ENCODE measurements at places on chromosomes 6 and 20.

DNA sequence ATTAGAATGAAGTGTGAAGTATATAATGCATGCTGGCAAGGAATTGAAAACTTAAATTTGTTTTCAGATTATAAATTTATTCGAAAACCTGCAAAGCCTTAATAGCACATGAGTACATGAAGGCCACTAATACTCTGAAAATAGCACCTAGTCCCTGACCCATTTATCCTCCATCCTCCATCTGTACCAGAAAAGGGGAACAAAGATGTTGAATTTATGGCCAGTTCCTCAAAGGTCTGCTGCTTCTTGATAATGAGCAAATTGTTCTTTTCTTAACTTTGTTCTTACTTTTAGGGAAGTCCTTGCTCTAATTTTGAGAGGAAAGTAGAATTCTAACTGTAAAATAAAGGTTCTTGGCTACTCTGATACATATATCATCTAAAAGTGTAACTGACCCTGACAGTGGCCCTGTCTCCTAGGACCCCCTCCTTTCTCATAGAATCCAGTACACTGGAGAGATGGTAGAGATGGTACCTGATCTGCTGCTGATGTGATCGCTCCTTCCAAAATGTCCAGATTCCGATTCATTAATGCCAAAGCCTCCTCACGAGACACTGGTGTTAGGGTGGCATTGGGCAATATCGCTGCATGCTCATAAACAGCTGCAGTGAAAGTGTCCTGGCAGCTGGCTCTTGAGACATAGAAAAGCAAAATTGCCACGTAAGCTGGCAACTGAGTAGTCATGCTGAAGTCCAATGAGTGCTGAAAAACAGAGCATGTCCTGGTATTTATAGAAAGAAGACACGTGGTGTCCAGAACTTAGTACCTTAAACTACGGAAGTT, at the start of gene VNN1:
Gene VNN1 (minus strand): TSS at position 704 of the 783 bp plus-strand sequence. CDS start 20 bp downstream, at position 684.
- H3K27me3 ChIP-seq, result no peaks in the 10 kb centered on the region
- H3K36me3 ChIP-seq, result no peaks in the 10 kb centered on the region
- no peaks in the 10 kb centered on the region for H3K4me1 ChIP-seq
- DNase-seq, result peak; percentile 22
- no peak within 1 kb of the TSS for H3K27ac ChIP-seq

DNA sequence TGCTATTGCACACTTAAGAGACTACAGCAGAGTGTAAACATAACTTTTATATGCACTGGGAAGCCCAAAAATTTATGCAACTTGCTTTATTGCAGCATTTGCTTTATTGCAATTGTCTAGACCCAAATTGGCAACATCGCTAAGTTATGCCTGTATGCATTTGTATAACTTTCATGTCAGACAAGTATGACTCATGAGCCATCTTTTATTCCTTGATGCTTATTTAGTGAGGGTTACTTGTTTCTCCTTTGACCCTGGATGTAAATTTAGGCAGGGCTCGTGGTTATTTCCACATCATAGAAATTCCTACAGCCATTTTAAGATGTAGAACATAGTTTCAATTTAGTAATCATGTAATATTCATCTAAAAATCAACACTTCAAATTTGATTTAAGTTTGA, 130.3 kb upstream of the LY86 start:
- H3K4me1 ChIP-seq, result no peaks in the 10 kb centered on the region
- H3K4me3 ChIP-seq, result no peak overlapping the region
- no peak for DNase-seq

DNA sequence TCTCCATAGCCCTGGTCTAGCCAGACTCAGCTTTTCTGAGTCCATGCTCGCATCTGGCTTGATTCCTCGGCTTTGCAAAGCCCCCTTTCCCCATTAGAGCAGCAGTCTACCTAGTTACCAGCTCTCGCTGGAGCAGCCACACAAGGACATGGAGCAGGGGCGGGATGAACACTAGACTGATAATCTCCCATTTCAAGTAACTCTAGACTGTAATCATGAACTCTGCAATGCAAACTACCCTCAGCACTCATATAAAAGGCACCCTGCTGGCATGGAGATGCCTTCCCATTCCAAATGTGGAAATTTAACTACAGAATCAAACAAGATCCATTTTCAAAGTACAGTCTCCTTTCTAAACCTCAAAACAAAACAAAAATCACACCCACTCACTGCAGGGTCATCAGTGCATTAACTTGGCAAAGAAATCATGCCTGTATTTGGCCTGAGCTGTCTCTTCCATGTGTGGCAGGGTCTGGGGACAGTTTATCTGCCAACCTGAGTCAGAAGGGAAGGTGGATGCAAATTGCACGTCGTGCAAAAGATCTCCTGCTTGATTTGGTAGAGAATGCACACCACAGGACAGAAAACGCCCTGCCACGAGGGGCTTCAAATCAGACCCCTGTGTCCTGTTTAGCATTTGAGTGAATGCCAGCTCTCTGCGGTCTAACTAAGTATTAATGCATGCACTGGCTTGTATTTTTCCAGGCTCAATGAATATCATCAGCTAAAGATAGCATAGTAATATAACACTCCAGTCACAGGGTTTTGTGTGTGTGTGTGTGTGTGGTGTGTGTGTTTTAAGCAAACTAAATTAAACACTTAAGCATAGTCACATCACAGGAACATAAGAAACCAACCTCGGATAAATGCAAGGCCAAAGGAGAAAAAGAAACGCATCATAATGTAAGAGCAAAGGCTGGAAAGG, 85.3 kb downstream of the MYLK4 start:
- no peak for DNase-seq
- H3K4me1 ChIP-seq, result no peaks in the 10 kb centered on the region
- no peaks in the 10 kb centered on the region for H3K27me3 ChIP-seq

DNA sequence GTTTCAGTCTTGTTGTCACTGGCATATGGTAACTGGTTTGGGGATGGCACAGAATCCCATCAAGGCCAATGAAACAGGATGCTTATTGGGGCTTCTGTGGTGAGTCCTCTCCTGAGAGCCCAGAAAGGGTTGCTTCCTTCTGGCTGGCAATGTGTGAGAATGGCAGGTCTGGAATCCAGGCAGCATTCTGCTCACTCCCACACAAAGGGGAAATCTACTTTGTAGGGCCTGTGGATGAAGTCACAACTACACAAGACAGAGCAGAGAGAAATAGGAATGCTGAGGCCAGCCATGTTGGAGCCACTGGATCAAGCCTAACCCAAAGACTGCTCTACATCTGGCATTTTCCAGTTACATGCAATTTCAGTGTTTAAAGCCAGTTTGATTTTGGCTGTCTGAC, 15.7 kb downstream of the PLAGL2 start:
- no peak for DNase-seq
- no peak overlapping the region for H3K4me3 ChIP-seq
- H3K27me3 ChIP-seq, result no peaks in the 10 kb centered on the region

DNA sequence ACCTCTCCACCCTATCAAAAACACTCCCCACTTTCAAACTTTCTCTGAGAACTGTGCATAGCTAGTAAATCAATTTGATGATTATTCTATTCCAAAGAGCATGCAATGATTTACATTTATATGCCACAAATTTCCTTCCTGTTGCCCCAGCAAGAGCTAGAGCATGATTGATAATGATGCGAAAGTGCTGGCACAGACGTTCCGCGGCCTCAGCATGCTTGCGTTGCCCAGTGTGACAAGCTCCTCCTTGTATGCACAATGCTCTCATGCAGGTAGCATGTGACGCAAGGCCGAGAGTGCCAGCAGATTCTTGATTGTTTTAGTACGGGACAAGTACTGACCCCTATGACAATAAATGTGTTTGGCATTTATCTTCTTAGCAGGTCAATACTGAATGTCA, 696.3 kb upstream of the SLC35B3 start:
- H3K4me1 ChIP-seq, result no peaks in the 10 kb centered on the region
- no peaks in the 10 kb centered on the region for H3K36me3 ChIP-seq
- no peak overlapping the region for H3K27ac ChIP-seq
- no peak overlapping the region for H3K4me3 ChIP-seq
- H3K27me3 ChIP-seq, result no peaks in the 10 kb centered on the region

- peaks cover 31% of the 10 kb centered on the region for H3K4me1 ChIP-seq
- no peak overlapping the region for H3K4me3 ChIP-seq
- H3K36me3 ChIP-seq, result no peaks in the 10 kb centered on the region
- no peaks in the 10 kb centered on the region for H3K27me3 ChIP-seq
- DNase-seq, result no peak
Observed at GRCh38 chr20:51452091-51452613, 90.4 kb downstream of the NFATC2 start.

- H3K36me3 ChIP-seq, result no peaks in the 10 kb centered on the region
- no peak for DNase-seq
- no peak overlapping the region for H3K4me3 ChIP-seq
- no peaks in the 10 kb centered on the region for H3K27me3 ChIP-seq
Observed at GRCh38 chr20:48706116-48706656, 121.6 kb downstream of the PREX1 start.

GRCh38 chr6:129320892-129321291, 389.1 kb downstream of the ARHGAP18 start:
- no peak overlapping the region for H3K27ac ChIP-seq
- H3K4me1 ChIP-seq, result no peaks in the 10 kb centered on the region
- H3K27me3 ChIP-seq, result no peaks in the 10 kb centered on the region
- H3K4me3 ChIP-seq, result no peak overlapping the region
- no peak for DNase-seq

GRCh38 chr6:10884245-10884972, 2.4 kb upstream of the SYCP2L start:
- H3K4me3 ChIP-seq, result no peak overlapping the region
- peaks cover 28% of the 10 kb centered on the region for H3K27me3 ChIP-seq

GRCh38 chr6:97456070-97456469, 173.1 kb upstream of the MMS22L start:
- no peak for DNase-seq
- H3K4me1 ChIP-seq, result no peaks in the 10 kb centered on the region

- no peak overlapping the region for H3K27ac ChIP-seq
- no peaks in the 10 kb centered on the region for H3K27me3 ChIP-seq
- H3K4me3 ChIP-seq, result no peak overlapping the region
- DNase-seq, result no peak
Observed at GRCh38 chr6:156953127-156953478, 175.9 kb downstream of the ARID1B start.

DNA sequence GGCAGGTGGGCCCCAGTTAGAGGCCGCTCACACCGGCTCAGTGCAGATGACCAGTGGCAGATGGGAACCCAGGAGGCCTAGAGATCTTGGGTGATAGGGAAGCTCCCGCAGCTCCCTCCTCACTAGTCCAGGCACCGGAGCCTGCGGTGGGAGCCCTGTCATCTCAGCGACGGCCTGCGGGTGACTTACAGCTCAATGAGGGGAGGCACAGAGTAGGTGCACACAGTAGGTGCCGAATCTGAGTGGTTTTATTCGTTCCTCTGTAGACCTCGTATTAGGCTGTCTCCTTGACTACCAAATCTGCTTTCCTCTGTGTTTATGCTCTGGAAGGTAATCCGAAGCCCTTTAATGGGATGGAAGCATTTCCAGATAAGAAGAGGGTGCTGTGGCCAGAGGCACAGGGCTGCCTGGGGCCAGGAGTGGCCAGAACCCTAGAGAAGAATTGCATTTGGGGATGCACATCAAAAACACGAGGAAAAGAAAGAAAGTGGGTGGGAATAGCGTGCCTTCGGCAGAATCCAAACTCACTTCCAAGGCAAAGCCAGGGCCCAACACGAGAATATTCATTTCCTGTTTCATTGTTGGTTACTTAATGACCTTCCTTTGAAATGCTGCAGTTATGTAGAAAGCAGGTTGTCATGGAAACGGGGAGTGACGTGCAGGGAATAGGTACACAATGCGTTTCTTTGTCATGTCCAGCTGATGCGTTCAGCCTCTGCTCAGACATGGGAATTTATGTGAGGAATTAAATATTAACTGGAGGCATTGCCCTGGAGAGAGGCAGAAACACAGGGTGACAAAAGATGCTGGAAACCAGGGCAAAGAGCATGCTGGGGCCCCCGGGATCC, 24.7 kb downstream of the MYT1 start:
- H3K27ac ChIP-seq, result no peak overlapping the region
- H3K27me3 ChIP-seq, result no peaks in the 10 kb centered on the region

- no peak overlapping the region for H3K4me3 ChIP-seq
- H3K27ac ChIP-seq, result no peak overlapping the region
Observed at GRCh38 chr6:57303931-57304681, 13.3 kb upstream of the PRIM2 start.

GRCh38 chr20:54176610-54177009, 2.8 kb upstream of the CYP24A1 start:
- H3K4me3 ChIP-seq, result no peak overlapping the region
- H3K4me1 ChIP-seq, result peaks cover 3% of the 10 kb centered on the region
- H3K27me3 ChIP-seq, result no peaks in the 10 kb centered on the region
- H3K36me3 ChIP-seq, result no peaks in the 10 kb centered on the region
- H3K27ac ChIP-seq, result no peak overlapping the region
- no peak for DNase-seq

GRCh38 chr20:35988910-35989463, 20.6 kb downstream of the CNBD2 start:
- no peak overlapping the region for H3K27ac ChIP-seq
- no peaks in the 10 kb centered on the region for H3K4me1 ChIP-seq
- no peak overlapping the region for H3K4me3 ChIP-seq

GRCh38 chr6:14001329-14002012, 76.7 kb downstream of the RNF182 start:
- no peak overlapping the region for H3K4me3 ChIP-seq
- no peaks in the 10 kb centered on the region for H3K36me3 ChIP-seq
- H3K27me3 ChIP-seq, result no peaks in the 10 kb centered on the region
- H3K27ac ChIP-seq, result no peak overlapping the region

GRCh38 chr6:104573350-104573749, 286.4 kb downstream of the HACE1 start:
- H3K27me3 ChIP-seq, result no peaks in the 10 kb centered on the region
- H3K36me3 ChIP-seq, result no peaks in the 10 kb centered on the region
- H3K4me1 ChIP-seq, result no peaks in the 10 kb centered on the region
- no peak overlapping the region for H3K4me3 ChIP-seq

GRCh38 chr6:15744818-15745402, 82.1 kb upstream of the DTNBP1 start:
- no peaks in the 10 kb centered on the region for H3K27me3 ChIP-seq
- no peak for DNase-seq
- H3K36me3 ChIP-seq, result no peaks in the 10 kb centered on the region
- no peaks in the 10 kb centered on the region for H3K4me1 ChIP-seq
- H3K27ac ChIP-seq, result no peak overlapping the region

DNA sequence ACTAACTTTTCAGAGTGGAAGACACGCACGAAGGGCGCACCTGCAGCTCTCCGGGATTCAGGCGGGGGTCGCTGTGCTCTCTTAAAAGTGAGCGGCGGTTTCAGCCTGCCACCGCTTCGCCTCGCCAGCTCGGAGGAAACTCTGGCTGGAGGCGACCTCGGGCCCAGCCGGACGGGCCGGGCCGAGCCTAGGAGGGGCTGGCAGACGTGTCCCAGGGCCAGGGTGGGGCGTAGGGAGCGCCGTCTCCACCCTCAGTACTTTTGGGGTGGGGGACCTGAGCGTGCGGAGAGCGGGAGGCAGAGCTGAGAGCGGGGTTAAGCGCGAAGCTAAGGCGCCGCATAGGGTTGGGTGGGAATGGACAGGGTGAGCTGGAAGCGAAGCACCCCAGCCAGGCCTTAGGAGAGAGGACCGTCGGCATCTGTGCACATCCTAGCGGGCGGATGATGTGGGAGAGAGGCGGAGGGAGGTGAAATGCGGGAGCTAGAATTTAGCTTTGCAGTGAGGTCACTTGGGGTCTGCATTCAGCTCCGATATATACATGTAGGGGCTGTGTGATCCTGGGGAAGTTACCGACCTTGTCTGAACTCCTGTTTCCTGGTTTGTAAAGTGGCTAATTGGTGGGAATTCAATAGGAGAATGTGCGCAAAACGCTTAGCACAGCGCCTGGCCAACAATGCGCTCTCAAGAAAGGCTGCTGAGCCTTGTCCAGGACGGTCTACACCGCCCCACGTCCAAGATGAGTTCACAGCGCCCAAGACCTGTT, 6.5 kb upstream of the TFAP2A start:
- H3K4me3 ChIP-seq, result no peak overlapping the region
- no peaks in the 10 kb centered on the region for H3K36me3 ChIP-seq
- H3K4me1 ChIP-seq, result no peaks in the 10 kb centered on the region
- H3K27me3 ChIP-seq, result peaks cover 49% of the 10 kb centered on the region
- DNase-seq, result no peak
